ENCODE measurements at places on chromosomes 16 and 17.

DNA sequence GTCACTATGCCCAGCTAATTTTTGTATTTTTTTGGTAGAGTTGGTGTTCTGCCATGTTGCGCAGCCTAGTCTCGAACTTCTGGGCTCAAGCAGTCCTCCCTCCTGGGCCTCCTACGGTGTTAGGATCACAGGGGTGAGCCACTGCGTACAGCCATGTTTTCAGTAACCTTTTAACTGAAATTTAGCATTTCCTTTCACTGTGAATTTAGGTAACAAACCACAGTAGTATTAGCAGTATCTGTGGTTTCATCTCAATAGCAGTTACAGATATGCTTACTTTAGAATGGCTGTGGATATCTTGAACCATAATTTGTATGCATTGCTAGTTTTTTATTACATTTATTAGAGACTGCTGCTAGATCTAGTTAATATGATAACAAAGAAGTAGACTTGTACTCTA, 4.3 kb upstream of the RANGRF start:
- no peak for DNase-seq

GRCh38 chr17:82977606-82978005, 101.8 kb upstream of the METRNL start:
- no peak for DNase-seq

- no peak for DNase-seq
Measured at GRCh38 chr16:68592466-68593337, 52.4 kb upstream of the CDH3 start.

GRCh38 chr16:86854626-86855294, 276.4 kb downstream of the FOXL1 start:
- DNase-seq = no peak

- DNase-seq = no peak
Measured at GRCh38 chr17:27276653-27277156, 17.2 kb upstream of the WSB1 start.

DNA sequence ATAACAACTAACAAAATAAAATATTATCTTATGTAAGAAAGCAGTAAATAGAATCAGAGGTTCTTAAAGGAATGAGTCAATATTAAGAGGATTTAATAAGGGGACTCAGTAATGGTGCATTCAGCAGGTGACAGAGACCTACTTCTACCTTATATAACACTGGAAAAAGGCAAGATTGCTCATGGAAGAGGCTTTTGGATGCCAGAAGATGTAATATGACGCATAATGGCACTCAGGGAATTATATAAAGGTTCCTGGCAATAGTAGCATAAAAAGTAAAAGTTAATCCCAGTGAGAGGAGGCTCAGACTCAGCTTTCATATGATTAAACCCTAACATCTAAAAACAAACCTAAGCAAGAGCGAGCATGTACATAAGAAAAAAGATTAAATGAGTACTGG, 136.0 kb upstream of the NACA2 start:
- DNase-seq = no peak

- DNase-seq = no peak
Measured at GRCh38 chr16:4410335-4411075, 5.9 kb downstream of the CORO7 start.

- no peak for DNase-seq
Measured at GRCh38 chr16:27096375-27096774, 29.6 kb downstream of the C16orf82 start.
